ENCODE measurements at places on chromosomes 7 and 10. TPM values are rescaled to one million over a fixed set of nuclear protein-coding genes. Genes with fewer than 3 reads are reported as not detected.

- peaks cover 42% of the 10 kb centered on the region for H3K4me1 ChIP-seq
- H3K4me3 ChIP-seq = peak overlapping the region; percentile 88
- H3K36me3 ChIP-seq = no peaks in the 10 kb centered on the region
- peak overlapping the region; percentile 86 for H3K27ac ChIP-seq
- no peak for DNase-seq
- no peaks in the 10 kb centered on the region for H3K27me3 ChIP-seq
Observed at GRCh38 chr10:73743327-73743904, 756 bp upstream of the SEC24C start.

GRCh38 chr10:132418527-132419416, 21.8 kb downstream of the PWWP2B start:
- H3K4me3 ChIP-seq = no peak overlapping the region
- no peak for DNase-seq
- peak overlapping the region; percentile 62 for H3K27ac ChIP-seq
- peaks cover 70% of the 10 kb centered on the region for H3K4me1 ChIP-seq

Gene TMEM140
- 20.4 TPM for total RNA-seq

- no peak overlapping the region for H3K4me3 ChIP-seq
- no peak for DNase-seq
- H3K4me1 ChIP-seq = peaks cover 15% of the 10 kb centered on the region
- H3K27me3 ChIP-seq = no peaks in the 10 kb centered on the region
- no peak overlapping the region for H3K27ac ChIP-seq
Observed at GRCh38 chr7:139699640-139700504, 77.9 kb downstream of the HIPK2 start.

DNA sequence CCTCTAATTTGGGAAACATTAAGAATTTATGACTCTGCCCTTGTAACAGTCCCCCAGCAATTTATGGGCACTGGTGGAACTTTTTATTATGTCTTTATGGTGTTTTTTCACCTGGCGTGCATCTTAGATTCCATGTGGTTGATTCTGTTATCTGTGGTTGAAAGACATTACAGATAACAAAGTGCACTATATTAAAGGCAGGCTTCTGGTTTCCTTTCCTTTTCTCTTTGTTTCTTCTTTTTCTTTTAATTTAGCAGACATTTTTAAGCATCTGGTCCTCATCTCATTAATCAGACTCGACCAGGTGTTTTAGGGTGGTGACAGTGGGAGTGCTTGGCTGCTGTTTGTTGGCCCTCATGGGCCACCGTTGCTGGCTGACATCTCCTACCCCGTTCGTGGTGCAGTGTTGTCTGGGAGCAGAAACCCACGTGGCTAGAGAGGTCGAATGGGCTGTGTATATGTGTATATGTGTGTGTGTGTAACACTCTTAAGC, 77.4 kb downstream of the LRMDA start:
- H3K27me3 ChIP-seq = no peaks in the 10 kb centered on the region
- no peaks in the 10 kb centered on the region for H3K36me3 ChIP-seq
- no peak for DNase-seq

All from vagina (tissue), 2 donors.